ENCODE measurements at places on chromosomes 6 and 20. TPM values are rescaled to one million over a fixed set of nuclear protein-coding genes. Genes with fewer than 3 reads are reported as not detected.
A peak's percentile ranks its signal among the peaks of the same experiment; 100 is the strongest.

GRCh38 chr6:136501514-136501913 lies 48.7 kb downstream of the MAP7 start:
- DNase-seq, result no peak

DNA sequence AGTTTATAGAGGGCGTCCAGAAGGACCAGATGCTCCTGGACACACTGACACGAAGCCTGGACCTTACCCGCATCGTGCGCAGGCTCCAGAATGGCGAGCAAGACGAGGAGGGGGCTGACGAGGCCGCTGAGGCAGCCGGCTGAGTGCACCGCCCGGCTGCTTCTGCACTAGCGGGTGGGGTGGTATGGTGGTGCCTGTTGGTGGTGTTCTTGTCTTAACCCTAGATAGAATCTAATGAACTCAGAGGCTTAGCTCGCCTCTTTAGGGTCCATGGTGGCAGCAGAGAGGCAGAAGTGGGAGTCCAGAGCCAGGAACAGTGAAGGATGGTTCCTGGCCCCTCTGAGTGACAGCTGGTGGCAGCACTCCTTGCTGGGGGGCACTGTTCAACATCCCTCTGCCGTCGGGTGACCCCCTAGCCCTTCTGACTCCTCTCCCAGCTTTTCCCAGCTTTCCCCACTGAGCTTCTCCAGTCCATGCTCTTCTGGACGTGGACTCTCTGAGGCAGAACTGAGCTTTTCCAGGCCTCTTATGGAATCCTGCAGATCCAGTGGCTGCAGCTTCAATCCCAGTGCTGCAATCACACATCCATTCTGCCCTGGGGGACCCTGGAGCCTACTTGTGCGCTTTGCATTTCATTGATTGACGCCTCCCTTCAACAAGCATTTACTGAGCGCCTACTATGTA lies 6.2 kb downstream of the GUCA1A start:
- no peak for DNase-seq

Gene PLN
- total RNA-seq, result not detected

- DNase-seq, result peak; percentile 55
These were observed 58.0 kb downstream of the BLOC1S5 start for GRCh38 chr6:8006208-8006607.

GRCh38 chr6:43716099-43716498 lies 28.5 kb upstream of the MRPS18A start:
- no peak for DNase-seq

- no peak for DNase-seq
These were observed 327.0 kb downstream of the KIF16B start for GRCh38 chr20:16246291-16246690.

Gene NINL
- total RNA-seq, result 11.5 TPM

GRCh38 chr20:19682249-19682648 lies 75.8 kb upstream of the RIN2 start:
- DNase-seq, result no peak

Gene ZBTB9
- total RNA-seq, result 7.0 TPM

DNA sequence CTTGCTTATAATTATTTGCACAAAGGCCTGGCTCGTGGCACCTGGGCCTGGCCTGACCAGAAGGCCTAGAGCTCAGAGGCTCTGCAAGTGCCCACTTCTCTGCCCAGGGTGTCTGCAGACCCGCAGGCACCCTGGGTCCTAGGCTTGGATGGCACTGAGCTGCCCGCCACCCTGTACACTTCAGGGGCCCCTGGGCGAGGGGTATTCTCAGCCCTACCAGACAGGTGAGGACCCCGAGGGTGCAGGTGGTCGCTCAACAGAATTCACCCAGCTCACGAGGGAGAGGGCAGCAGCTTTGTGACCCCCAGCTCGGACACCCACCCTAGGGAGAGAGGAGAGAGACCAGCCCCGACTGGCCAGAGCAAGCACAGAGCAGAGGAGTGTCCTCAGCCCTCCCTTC lies 83.9 kb downstream of the RIPOR3 start:
- no peak for DNase-seq

DNA sequence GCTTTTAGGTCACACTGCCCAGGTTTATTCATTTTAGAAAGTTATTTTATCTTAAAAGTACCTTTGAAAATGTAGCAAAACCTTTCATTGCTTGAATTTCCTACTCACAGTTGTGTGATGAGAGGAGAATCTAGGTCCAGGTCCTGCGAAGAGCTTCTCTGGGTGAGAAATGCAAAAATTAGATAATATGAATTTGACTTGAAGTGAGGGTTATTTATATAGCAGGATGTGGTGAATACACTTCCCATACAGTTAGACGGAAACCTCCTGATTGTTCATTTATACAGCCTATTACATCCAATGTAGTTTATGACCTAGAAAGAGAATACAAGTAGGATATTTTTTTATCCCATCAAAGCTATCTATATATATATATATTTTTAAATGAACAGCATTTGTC lies 30.5 kb downstream of the CDKAL1 start:
- DNase-seq, result no peak

Data from PC-3 (cell line).